Left ventricle myocardium inferior (tissue), 1 donor: ENCODE measurements at places on chromosomes 2 and 18.
A peak's percentile ranks its signal among the peaks of the same experiment; 100 is the strongest.

DNA sequence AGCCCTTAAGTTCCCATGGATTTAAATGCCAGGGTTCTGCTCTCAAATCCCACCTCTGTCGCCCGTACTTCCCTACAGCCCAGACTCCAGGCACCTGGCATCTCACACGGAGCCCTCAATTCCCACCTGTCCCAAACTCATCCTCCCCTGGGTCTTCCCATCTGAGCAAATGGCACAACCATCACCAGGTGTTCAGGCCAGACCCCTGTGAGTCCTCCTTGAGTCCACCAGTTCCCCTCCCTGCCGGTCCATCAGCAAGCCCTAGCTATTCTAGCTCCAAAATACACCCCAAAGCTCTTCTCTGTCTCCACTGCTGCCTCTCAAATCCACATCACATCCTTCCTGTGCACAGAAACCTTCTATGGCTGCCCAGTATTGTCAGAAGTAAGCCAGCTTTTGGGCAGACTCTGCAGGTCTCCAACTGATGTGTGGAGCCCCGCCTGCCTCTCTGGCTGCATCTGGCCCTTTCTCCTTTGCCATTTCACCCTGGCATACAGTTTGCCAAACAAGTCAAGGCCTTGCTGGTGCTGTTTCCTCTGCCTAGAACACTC is 67.7 kb downstream of the DNMT3A start:
- DNase-seq, result no peak

DNA sequence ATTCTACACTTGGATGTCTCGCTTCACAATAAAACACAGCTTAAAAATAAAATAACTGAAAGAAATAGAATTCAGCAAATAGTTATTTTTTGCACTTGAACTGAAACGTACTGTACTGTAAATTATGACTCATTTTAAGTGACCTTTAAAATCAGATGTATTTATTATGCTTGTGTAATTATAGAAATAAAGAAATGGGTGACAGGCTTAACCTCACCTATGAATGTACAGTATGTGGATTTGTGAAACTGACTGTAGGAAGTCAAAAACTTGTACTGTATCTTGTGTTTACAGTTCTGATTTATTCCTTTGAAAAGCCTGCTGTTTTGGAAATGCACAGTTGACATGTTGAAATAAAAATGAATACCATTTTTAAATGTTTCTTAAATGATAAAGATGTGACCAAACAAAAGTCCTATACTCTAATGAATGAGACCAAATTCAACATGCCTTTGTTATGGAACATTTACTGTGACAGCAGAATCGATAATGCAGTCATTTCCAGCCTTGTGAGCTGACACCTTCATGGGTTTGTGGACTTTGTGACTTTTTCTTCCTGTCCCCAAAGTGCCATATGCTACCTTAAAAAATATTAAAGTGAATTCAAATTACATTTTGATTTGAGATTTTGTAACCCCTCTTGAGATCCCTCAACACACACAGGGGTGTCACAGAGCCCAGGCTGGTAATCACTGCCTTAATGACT is 32.7 kb downstream of the NEMP2 start:
- no peak for DNase-seq

DNA sequence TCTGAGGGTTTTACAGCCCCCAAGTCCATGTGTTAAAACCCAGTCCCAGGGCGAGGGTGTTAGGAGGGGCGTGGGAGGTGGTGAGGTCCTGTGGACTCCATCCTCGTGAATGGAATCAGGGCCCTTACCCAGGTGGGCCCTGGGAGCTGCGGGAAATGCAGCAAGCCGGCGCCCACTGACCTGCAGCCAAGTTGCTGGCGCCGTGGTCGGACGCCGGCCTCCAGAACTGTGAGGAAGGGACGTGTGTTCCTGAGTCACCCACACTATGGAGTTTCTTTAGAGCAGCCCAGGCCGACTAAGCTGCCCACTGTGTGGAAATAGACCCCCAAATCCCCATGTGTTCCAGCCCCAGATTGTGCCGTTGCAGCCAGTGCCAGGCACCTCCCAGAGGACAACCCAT is 26.4 kb downstream of the CTDP1 start:
- DNase-seq, result peak; percentile 2

DNA sequence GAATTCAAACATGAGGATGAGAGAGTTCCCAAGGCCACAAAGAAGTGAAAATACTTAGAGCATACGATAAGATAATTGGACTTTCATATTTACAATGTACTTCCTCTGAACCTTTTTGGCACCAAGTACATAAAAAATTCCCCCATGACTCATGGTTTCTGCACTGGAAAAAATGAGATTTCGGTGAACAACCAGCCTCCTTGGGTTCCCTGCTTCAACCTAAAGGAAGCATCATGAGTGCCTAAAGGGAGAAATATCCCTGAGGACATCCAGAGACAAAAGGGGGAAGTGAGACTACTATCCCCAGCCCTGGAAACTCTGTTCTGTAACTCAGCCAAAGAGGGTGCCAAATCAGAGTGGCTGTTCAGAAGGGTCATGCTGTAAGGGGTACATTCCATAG is 562.7 kb upstream of the SLC39A10 start:
- no peak for DNase-seq

- no peak for DNase-seq
Measured at GRCh38 chr2:118049816-118050140, 35.9 kb upstream of the CCDC93 start.

DNA sequence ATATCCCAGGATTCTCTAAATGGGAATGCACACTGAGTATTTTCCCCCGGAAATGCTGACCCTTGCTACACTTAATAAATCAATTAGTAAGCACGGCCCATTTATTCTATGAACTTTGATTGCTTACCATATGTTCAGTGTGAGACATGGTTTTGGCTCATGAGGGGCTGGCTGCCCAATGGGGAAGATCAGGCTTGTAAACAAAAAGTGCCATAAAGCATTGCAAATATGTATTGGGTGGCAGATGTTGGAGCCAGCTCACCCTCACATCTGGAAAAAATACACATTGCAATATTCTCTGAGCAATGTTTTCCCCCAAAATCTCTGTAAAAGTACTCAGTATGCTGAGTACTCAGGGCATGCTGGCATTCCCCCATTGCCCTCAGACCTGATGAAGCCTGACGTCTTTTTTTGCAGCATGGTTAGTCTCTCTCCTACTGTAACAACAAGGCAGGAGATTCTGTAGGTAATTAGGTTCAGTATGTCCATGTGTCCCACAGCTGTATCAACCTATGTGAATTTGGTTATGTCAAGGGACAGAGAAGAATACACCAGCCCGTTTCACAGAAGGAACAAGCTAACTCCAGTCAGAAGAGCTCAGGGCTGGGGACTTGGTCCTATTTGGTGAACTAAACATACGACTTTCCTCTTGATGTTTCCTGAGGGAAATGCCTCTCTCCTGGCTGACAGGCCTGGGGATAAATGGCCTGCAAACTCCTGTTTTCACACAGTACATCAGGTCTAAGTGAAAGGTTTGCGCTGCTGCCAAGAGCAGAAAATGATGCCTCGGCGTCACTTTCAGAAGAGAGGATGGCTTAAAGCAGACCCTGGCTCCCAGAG is 202.4 kb downstream of the INSIG2 start:
- DNase-seq, result no peak
